ENCODE measurements at places on chromosomes 7 and 10.

- no peak for DNase-seq
Measured at GRCh38 chr7:131105294-131105798, 222.3 kb upstream of the MKLN1 start.

GRCh38 chr7:92560602-92561001 is 29.6 kb downstream of the FAM133B start:
- no peak for DNase-seq

GRCh38 chr10:125694883-125695282 is 11.9 kb upstream of the TEX36 start:
- no peak for DNase-seq

DNA sequence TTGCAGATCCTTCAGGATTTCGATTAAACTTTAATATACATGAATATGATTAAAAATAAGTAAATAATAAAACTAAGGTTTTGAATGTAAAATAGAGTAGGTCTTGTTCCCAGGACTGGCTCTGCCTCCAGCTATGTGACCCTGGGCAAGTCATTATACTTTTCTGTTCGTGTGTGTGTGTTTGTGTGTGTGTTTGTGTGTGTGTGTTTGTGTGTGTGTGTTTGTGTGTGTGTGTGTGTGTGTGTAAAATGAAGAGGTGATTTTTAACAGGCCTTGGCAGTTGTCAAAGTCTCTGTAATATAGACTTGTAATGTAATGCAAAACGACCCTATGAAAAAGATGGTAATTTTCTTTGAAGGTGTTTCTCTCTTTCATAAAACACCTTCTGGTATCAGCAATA is 79.2 kb downstream of the HGF start:
- DNase-seq = no peak

GRCh38 chr10:71746344-71747037 is 26.8 kb downstream of the VSIR start:
- peak; percentile 61 for DNase-seq

- DNase-seq = no peak
Measured at GRCh38 chr7:114081606-114082425, 163.0 kb upstream of the PPP1R3A start.

DNA sequence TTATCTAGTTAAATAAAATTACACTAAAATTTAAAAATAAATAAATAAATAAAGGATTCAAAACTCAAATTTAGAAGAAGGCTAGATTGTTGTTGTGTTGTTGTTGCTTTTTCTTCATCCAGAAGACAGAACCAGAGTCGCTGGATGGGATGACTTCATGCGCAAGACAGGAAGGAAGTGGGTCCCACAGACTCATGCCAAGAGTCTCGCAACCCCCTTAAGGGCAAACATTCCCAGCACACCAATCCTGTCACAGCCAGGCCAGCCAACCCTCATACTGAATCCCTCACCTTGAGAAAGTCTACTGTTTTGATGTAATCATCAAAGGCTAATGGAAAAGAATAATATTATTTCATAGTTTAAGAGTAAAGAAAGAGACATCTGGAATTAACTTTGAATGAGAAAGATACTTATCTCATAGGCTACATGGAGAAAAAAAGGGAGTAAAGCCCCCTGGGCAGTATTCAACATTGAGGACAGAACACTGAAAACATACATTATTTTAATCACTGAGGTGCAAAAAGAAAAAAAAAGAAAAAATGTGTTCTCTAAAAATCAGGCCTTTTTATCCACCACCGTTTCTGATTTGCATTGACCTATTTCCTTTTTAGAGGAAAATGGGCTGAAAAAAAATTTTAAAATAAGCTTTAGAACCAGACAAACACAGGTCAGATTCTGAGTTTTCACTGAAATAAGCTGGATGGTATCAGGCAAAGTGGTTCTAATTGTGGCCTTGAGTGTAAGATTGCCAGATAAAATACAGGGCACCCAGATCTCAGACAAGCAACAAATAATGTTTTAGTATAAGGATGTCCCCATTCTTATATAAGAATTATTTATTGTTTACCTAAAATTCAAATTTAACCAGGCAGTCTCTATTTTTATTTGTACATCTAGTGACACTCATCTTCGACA is 826.5 kb downstream of the TNS3 start:
- no peak for DNase-seq

GRCh38 chr7:132394283-132395198 is 181.7 kb downstream of the PLXNA4 start:
- no peak for DNase-seq

DNA sequence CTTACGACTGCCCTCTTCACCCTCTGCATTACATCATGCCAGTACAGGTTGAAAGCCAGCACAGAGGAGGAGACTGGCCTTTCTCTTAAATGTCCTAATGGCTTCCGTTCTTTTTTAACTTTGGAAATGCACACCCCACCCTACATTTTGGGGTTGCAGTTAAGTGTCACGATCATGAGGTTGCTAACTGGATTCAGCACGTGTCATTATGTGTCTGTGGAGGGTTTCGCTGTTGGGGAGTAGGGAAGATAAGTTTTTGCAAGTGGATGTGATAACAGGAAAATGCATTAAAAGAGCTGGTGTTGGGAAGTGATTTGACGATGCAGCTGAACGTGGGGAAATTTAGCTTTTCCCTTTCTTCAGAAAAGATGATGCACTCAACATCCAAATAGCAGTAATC is 135.9 kb downstream of the LRRC4 start:
- no peak for DNase-seq

GRCh38 chr7:139494835-139495579 is 11.5 kb upstream of the KLRG2 start:
- DNase-seq = peak; percentile 17

DNA sequence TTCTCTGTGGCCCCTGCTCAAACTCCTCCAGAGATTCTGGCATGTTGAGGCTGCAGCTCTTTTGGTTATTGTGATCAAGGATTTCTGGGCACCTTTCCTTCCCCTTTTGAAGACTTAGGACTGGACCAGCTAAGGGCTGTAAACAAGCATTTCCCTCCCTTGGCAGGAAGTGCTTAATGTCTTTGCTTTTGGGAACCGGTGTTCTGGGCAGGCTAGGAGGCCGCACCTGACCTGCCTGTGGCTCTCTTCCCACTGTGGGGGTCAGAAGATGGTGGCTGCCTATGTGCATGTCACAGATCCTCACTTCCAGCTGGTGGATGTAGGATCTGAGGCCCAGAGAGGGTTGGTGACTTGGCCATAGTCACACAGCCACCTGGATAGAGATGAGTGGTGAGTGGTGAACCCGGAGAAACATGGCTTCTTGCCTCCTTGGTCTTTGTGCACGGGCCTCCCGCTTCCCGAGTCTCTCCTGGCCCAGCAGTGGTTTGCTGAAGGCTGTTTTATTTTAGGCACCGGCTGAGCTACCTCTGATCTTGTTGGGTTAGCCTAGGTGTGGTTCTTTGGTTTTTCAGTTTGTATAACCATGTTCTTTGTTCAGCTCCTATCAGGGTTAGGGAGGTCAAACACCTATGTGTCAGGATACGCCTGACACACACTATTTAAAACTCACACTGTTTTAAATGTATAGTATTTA is 82.0 kb downstream of the GRK5 start:
- no peak for DNase-seq

GRCh38 chr7:55510621-55511020 is 61.7 kb downstream of the VOPP1 start:
- DNase-seq = no peak

DNA sequence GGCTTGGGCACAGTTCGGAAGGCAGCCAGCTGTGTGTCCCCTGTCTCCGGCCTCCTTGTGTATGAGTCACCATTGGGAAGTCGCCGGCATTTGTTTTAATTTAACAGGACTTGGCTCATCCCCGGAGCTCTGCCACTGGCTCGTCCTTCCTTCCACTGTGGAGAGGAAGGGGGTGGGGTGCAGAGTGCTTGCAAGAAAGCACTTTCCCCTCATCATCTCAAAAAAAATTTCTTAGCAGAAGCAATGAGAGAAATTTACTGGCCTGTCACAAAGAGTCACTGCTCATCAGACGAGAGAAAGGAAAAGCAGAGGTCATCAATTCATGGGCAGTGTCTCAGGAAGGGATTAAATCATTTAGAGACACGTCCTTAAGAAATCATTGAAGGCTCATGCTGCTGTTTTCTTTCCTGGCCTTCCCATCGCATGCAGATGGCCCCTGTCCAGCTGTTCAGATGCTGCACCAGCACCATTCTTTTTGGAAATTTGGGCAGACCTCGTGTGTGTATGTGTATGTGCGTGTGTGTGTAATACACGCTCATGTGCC is 93.3 kb downstream of the BMS1 start:
- DNase-seq = no peak

- DNase-seq = no peak
Measured at GRCh38 chr7:130942211-130942964, 208.4 kb upstream of the KLF14 start.

GRCh38 chr10:97584798-97585438 is 729 bp downstream of the HOGA1 start:
- no peak for DNase-seq

DNA sequence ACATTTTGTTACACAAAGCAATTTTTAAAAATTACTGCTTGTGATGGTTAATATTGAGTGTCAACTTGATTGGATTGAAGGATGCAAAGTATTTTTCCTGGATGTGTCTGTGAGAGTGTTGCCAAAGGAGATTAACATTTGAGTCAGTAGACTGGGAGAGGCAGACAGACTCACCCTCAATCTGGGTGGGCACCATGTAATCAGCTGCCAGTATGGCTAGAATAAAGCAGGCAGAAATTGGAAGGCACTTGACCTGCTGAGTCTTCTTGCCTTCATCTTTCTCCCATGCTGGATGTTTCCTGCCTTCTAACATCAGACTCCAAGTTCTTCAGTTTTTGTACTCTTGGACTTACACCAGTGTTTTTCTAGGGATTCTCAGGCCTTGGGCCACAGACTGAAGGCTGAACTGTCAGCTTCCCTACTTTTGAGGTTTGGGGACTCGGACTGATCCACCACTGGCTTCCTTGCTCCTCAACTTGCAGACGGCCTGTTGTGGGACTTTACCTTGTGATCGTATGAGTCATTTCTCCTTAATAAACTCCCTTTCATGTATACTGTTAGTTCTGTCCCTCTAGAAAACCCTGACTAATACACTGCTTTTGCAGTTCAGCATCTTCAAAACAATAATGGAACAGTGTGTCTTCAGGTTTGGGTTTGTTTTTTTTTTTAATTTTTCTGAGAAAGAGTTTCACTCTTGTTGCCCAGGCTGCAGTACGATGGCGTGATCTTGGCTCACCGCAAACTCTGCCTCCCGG is 244.1 kb upstream of the SEMA3C start:
- no peak for DNase-seq

DNA sequence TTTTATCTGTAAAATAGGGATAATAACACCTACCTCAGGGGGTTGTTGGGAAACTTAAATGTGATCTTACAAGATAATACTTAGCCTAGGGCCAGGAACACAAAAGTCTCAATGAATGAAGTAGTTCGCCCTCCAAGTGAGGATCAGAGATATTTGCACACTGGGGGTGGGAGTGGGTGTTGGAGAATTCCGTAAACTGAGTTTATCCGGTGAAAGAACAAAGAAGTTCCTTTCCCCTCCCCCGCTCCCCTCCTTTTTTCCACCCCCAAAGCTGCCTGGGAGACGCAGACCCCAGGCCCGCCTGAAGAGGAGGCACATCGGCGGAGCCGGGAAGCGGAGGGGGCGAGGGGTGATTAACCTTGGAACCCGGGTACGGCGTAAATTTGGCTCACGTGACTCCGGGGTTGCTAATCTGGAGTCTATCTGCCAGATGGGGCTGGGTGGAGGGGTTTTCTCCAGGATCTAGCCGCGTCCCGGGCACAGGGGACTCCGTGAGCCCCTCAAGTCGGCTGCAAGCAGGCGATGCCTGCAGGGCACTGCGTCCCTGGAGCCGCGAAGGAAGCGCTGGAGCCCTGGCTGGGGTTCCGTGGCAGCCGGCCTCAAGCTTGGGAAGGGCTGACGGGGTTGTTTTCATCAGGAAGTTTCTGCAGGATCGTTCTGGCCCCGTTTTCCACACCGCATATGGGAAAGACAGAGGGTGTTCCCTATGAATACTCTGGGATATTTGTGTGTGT is 1.4 kb upstream of the PODXL start:
- no peak for DNase-seq

GRCh38 chr7:44505595-44505994 is 15.1 kb upstream of the NUDCD3 start:
- DNase-seq = peak; percentile 28

DNA sequence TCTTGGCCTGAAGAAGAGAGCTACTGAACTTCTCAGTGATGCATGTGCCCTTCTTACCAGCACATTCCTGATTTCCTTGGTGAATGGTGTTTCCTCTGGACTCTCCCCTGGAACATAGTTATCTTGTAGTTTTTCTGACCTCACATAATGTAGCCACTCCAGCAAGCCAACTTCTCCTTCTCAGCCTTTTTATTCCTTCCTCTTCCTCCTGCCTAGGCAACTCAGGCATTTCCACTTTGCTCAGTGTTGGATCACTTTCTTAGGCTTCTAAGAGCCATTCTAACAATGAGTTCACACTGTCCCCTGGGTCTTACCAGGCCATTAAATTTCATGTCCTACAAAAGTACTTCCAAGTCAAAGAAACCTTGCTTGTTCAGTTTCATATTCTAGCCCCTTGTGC is 3.6 kb upstream of the PTTG1IP2 start:
- no peak for DNase-seq

DNA sequence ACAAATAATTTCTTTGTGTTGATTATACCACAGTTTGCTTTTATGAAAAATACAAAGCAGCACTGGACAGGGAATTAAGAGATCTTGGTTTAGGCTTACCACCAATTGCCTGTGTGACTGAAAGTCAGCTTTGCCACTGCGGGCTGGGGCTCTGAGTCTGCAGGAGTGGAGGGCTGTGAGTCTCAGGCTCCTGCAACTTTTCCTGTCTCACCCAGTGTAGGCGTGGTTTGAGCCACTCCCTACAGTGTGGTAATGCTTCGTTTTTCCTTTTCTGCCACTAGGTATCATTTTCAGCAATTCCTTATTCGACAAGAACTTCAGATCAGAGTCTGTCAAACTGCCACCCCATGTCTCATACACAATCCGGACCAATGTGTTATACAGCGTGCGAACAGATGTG is 180.6 kb downstream of the ABCA13 start:
- DNase-seq = no peak

DNA sequence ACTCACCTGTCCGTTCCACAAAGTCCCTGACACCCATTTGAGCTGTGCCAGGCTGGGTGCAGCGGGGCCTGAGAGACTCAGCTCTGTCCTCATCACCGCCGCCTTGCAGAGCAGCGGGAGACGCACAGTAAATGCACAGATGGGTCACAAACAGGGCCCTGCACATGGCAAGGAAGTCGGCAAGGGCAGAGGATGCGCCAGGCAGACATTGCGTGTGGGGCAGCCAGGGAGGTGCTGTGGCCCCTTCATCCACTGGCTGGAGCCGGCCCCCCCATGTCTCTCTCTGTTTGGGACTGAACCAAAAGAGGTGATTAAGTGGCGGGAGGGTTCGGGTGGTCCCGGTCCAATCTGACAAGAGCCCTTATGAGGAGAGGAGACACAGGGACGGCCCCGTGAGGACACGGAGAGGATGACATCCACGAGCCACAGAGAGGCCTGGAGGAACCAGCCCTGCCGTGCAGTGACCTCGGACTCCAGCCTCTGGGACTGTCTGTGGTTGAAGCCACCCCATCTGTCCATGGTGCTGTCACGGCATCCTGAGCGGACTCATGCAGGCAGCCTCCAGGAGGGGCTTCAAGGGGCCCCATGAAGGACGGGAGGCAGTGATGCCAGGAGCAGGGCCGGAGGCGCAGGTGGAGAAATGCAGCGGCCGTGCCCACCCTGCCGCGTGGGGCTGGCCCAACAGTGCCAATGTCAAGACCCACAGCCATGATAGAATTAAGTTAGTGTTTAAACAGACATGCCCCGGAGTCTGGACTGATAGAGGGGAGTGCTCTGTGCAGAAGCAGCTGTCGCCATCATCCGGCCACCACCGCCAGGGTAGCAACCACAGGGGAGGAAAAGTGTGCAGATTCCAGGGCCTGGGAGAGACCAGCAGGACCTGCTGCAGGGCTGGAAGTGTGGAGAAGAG is 28.4 kb upstream of the FOXL3 start:
- DNase-seq = no peak

- no peak for DNase-seq
Measured at GRCh38 chr10:14753441-14753840, 21.3 kb downstream of the FAM107B start.

Data from activated CD4-positive, alpha-beta T cell treated with anti-CD3 and anti-CD28 coated beads for 48 hours (primary cell).